Right renal cortex interstitium (tissue), 3 donors: ENCODE measurements at places on chromosomes 1 and 21. TPM values are rescaled to one million over a fixed set of nuclear protein-coding genes. Genes with fewer than 3 reads are reported as not detected.
A peak's percentile ranks its signal among the peaks of the same experiment; 100 is the strongest.

CYP4A22 gene
- polyA plus RNA-seq, result 6.6 TPM

MMEL1 gene
- polyA plus RNA-seq, result 3.3 TPM

RIPPLY3 gene
- 2.3 TPM for polyA plus RNA-seq

RHOC gene
- polyA plus RNA-seq, result 228 TPM

RXRG gene
- 2.0 TPM for polyA plus RNA-seq

SMCP gene
- polyA plus RNA-seq, result not detected

ST6GALNAC5 gene
- 4.0 TPM for polyA plus RNA-seq

PEAR1 gene
- polyA plus RNA-seq, result 16.7 TPM

TNFRSF4 gene
- 0.93 TPM for polyA plus RNA-seq

FCMR gene
- 1.9 TPM for polyA plus RNA-seq

NGF gene
- polyA plus RNA-seq, result 2.1 TPM

GRCh38 chr1:30684881-30685795 lies 38.2 kb downstream of the MATN1 start:
- DNase-seq, result peak; percentile 65

DNA sequence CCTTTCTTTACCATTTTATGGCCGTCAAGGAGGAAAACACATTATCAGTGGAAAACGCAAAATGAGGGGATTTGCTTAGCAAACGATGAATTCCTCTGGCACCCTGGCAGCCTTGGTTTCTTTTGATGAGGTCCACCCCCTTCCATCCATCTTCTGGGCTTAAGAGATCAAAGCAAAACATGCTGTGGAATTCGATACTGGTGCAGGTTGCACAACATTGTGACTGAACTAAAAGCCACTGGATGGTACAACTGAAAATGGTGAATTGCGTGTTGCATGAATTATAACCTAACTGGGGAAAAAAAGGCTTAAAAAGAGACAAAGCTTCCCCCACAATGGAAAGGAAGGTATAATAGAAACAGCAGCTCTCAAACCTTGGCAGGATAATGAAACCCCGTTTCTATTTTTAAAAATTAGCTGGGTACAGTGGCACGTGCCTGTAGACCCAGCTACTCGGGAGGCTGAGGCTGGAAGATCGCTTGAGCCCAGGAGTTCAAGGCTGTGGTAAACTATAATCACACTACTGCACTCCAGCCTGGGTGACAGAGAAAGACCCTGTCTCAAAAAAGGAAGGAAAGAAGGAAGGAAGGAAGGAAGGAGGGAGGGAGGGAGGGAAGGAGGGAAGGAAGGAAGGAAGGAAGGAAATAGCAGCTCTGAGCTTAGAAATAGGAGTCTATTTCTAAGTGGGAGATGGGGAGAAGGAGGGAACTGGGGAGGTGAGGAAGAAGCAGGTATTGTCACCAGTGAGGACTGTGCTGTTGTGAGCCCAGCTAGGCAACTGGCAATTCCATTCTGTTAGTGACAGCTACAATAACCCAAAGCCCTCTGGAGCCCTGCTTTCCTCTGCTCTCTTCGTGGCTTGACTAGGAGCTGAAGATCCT lies 29.0 kb upstream of the LGALS8 start:
- no peak for DNase-seq

DNA sequence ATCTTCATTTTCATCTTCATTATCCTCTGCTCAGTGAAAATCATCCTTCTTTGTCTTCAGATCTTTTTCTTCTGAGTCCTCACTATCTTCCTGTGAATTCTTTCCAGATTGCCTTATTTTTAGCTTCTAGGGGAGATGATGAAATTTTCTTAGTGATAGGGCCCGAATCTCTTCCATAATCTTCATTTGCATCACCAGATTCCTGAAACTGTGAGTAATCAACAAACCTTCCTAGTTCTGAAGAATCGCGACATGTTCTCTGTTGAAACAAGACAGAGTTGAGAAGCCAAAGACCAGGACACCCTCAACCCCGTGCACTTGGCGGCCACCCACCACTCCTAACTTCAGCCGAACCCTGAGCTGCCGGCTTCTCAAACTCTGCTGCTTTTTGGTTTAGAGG lies 92.8 kb upstream of the CDC42BPA start:
- DNase-seq, result no peak

DNA sequence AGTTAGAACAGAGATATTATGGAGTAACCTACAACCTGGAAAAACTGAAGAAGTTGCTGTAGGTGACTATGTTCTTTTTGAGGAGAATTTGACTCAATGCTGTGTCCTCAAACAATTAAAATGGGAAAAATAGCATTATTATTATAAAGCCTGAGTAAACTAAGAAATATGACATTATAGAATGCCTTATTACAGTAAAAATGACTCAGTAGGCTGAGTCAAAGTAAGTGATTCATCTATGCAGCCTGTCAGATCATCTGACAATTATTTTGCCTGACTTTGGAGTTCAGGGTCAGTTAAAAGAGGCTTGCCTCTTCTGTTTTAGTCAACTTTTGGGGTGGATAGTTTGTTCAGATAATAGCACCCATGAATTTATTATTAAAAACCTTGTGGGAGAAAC lies 150.8 kb upstream of the PTGFR start:
- DNase-seq, result no peak

- no peak for DNase-seq
These were observed 3.1 kb downstream of the GNG4 start for GRCh38 chr1:235646463-235646862.

- DNase-seq, result no peak
These were observed 1.4 kb downstream of the PEA15 start for GRCh38 chr1:160206421-160207117.

DNA sequence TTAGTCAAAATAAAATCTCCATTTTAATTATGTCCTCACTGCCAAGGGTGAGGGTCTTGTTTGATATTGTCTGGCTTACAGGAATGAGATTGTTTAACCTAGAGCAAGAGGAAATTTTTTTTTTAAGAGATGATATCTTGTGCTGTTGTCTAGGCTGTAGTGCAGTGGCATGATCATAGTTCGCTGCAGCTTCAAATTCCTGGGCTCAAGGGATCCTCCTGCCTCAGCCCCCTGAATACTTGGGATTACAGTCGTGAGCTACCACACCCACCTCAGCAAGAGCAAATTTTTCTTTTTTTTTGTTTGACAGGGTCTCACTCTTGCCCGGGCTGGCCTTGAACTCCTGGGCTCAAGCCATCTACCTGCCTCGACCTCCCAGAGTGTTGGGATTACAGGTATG lies 84.6 kb downstream of the DISP1 start:
- no peak for DNase-seq

GRCh38 chr21:32682696-32683474 lies 44.9 kb downstream of the SYNJ1 start:
- no peak for DNase-seq

DNA sequence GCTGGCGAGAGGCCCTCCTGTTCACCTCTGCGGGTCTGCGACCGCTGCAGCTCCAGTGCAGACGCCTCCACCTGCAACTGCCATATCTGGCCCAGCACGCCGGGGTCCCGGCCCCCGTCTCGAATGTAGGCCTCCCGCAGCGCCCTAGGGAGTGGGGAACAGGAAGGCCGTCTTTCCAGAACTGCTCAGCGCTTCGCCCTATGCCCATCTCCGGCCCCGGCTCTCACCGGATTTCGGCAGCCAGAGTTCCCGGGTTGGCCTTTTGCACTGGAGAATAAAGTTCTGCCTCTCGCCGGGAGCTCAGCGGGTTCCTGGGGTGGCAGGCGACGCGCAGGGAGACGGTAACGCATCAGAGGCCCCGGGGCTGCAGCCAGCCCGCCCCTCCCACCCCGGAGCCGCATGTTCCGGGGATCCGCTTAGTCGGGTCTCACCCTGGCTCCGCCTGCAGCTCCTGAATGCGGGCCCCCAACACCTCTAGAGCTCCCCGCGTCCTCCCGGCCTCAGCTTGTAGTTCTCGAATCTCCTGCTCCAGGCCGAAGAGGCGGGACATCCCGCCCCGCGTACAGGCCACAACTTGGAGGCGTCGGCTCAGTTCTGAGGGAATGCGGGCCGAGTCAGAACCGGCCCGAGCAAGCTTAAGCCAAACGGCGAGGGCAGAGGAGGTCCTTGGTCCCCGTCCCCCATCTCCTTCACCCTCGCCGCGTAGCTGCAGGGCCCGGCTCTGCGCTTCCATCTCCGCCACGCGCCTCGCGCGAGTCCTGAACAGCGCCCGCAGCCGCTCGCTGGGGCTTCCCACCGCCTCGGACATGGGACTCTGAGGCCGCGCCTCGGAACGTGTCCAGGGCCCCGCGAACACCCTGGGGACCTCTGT lies 1.1 kb downstream of the CCDC17 start:
- DNase-seq, result peak; percentile 21

DNA sequence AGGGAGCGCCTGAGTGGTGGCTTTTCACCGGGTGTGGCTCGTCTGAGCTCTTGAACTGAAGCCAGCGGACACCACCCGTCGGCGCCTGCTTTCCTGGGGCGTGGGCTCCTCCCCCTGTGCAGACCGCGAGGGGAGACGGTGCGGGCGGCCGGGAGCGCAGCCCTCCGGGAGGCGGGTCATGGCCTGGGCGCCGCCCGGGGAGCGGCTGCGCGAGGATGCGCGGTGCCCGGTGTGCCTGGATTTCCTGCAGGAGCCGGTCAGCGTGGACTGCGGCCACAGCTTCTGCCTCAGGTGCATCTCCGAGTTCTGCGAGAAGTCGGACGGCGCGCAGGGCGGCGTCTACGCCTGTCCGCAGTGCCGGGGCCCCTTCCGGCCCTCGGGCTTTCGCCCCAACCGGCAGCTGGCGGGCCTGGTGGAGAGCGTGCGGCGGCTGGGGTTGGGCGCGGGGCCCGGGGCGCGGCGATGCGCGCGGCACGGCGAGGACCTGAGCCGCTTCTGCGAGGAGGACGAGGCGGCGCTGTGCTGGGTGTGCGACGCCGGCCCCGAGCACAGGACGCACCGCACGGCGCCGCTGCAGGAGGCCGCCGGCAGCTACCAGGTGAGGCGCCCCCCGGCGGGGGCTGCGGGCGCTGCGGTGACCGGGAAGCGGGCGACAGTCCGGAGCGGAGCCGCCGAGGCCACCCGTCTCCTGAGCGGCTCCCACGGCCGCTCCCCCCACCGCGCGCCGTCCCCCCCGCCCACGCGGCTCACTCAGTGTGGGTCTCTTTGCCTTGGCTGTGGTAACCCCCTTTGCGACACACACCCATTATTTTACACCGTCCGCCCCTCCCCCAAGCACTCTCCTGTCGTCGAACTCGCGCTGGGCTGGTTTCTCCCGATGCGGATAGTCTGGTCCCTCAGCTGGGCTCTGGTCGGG lies at the start of gene TRIM58:
Gene TRIM58 (plus strand): TSS at position 119 of the 916 bp plus-strand sequence. CDS start 60 bp downstream, at position 179.
- DNase-seq, result no peak

GRCh38 chr1:182910143-182910542 lies 42.8 kb downstream of the SHCBP1L start:
- DNase-seq, result no peak

- DNase-seq, result no peak
These were observed 53.4 kb downstream of the DPH5 start for GRCh38 chr1:100972185-100972584.

DNA sequence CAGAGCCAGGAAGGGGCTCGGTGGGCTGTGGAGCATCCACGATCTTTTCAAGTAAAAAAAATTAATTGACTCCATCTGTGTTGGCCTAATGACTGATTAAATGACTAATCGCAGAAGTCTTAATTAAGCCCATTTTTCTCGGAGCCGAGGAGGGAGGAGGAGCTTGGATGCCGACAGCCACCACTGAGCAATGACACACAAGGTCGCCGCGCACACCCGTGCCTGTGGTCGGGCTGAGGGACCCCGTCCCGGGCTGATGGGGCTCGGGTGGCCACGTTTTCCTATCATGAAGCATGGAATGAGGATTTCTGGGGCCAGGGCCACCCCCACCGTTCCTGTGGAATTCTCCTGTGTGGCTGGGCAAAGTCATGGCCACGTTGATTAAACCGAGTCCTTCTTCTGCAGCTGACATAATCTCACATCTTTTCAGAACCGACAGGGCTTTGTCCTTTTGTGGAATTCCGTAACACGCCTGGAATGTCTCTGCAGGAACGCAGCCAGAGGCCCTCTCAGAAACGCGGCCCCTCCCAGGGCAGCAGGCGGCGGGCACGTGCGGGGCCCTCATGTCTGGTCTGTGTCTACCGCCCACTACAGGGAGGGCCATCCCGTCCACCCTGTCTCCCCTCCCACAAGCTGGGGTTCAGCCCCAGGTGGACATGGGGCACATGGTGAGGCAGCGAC lies 60.7 kb downstream of the MORN1 start:
- DNase-seq, result no peak

DNA sequence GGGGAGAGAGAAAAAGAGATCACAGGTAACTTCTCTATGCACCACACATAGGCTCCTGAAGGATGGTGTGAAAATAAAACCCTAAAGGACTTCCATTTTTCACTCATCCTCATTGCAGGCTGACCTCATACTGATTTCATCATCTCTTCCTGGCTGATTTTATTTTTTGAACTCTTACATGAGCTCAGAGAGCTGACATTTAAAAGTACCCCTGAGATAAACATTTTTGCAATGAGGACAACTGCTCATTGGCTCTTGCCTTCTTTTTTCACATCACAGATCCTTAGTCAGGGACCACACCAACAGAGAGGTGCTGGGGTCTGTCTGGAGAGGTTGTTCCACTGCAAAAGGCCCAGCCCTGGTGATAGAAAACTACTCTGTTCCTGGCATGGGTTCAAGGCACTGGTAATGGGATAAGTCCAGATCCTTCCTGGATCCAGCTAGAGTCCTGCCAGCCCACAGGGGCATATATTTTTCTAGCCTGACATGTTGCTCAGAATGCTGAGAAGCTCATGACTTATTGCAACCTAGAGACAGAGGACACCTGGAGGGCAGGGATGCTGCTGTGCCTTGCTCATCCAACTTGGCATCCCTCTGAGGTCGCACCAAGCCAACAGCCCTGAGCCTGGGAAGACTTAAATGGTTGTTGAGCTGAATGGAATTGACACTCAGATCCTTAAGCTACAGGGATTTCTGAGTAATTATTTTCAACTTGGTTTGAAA lies 360.0 kb downstream of the HHAT start:
- no peak for DNase-seq

DNA sequence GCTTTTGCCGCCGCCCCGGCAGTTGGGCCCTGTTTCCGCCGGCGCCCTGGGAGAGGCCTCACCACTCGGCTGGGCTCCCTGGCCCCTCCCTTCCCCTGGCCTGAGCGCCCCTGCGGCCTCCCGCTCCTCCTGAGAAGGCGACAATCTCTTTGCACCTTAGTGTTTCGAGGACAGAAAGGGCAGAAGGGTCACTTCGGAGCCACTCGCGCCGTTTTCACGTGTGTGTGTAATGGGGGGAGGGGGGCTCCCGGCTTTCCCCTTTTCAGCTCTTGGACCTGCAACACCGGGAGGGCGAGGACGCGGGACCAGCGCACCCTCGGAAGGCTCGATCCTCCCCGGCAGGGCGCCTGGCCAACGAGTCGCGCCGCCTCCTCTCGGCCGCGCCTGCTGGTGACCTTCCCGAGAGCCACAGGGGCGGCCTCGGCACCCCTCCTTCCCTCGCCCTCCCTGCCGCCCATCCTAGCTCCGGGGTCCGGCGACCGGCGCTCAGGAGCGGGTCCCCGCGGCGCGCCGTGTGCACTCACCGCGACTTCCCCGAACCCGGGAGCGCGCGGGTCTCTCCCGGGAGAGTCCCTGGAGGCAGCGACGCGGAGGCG lies 432 bp upstream of the SIM2 start:
- DNase-seq, result no peak

- DNase-seq, result no peak
These were observed 801 bp downstream of the TRAF5 start for GRCh38 chr1:211327346-211327921.

GRCh38 chr1:67942274-67942673 lies 108.2 kb downstream of the DIRAS3 start:
- DNase-seq, result no peak

GRCh38 chr1:179034720-179035119 lies 9.0 kb downstream of the FAM20B start:
- no peak for DNase-seq

- DNase-seq, result no peak
These were observed 157.3 kb downstream of the PEX14 start for GRCh38 chr1:10631811-10632593.
